ENCODE measurements at places on chromosomes 5 and 9.

GRCh38 chr5:5816960-5817359 is 394.5 kb downstream of the ICE1 start:
- no peak for DNase-seq

DNA sequence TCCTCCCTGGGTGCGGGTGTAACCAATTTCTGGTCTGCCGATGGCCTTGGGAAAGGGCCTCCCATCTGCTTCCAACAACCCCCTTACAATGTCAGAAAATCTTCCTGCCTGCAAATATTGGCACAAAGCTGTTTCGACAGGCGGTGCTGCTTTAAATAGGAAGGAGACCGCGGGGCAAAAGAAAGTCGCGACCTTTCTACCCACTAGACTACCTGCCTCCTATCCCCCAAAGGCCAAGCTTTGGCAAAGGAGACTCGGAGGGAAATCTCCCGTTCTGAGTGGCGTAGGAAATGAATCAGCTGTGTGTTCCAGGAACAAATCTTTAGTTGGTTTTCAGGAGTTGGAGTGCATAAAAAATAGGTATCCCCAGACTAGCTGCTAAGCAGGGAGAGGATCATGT is 36.8 kb upstream of the NFIB start:
- DNase-seq: no peak

GRCh38 chr9:133098871-133099270 is 22.2 kb downstream of the RALGDS start:
- no peak for DNase-seq

DNA sequence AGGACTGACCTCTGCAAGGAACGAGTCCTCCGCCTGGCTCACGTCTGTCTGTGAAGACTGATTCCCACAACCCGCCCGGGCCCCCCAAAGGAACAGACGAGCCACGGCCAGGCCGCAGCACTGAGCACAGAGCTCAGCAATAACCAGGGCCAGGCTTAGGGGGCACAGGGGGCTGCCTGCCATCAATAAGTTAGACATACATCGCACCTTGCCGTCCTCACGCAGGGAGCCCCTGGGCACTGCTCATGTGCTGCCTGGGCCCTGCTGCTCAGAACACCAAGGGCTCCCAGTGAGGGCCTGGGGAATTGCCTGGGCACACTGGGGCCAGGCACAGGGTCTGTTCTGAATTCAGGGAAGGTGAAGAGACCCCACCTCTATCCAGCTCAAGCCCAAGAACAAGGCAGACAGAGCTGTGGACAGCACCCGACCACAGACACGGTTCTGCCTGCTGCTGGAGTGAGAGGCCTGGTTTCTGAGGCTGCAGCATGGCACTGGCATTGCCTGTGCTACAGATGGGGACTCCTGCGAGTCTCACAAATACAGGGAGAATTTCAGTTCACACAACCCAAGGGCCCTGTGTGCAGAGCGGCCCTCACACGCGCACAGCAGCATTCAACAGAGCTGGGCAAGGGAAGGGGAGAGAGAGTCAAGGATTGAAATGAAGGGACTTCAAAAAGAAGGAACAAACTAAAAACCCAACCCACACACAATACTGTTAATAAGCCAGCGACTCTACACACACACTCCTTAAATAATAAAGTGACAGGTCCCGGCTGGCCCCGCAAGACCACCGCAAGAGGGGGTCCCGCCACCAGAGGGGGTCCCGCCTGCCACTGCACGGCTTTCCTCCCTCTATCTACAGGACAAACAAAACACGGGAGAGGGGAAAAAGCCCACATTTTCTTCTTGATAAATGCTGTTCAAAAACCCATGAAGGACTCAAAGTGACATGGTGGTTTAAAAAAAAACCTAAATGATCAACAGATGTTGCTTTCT is 32.0 kb downstream of the PRRT1B start:
- DNase-seq: no peak
